ENCODE measurements at places on chromosomes 3 and 15. TPM values are rescaled to one million over a fixed set of nuclear protein-coding genes. Genes with fewer than 3 reads are reported as not detected.

PYGO1 gene
- 0.38 TPM for polyA plus RNA-seq

DUOX1 gene
- polyA plus RNA-seq = 0.34 TPM

CHRNA5 gene
- 1.3 TPM for polyA plus RNA-seq

BFSP2 gene
- polyA plus RNA-seq = 0.12 TPM

PLIN1 gene
- polyA plus RNA-seq = 559 TPM

GPR27 gene
- polyA plus RNA-seq = 3.9 TPM

C3orf20 gene
- not detected for polyA plus RNA-seq

AP3S2 gene
- 14.2 TPM for polyA plus RNA-seq

FXR1 gene
- 66.4 TPM for polyA plus RNA-seq

GOLGA8M gene
- 2.8 TPM for polyA plus RNA-seq

C3orf22 gene
- polyA plus RNA-seq = not detected

NR2E3 gene
- 0.04 TPM for polyA plus RNA-seq

LARP6 gene
- polyA plus RNA-seq = 67.3 TPM

PLSCR4 gene
- polyA plus RNA-seq = 64.6 TPM

SPSB4 gene
- 0.34 TPM for polyA plus RNA-seq

ACOX2 gene
- polyA plus RNA-seq = 4.7 TPM

LRRFIP2 gene
- 27.8 TPM for polyA plus RNA-seq

ZNF80 gene
- polyA plus RNA-seq = not detected

CCR3 gene
- polyA plus RNA-seq = not detected

TRIM71 gene
- polyA plus RNA-seq = under 0.01 TPM

XCR1 gene
- polyA plus RNA-seq = 0.06 TPM

CNTN4 gene
- polyA plus RNA-seq = 1.0 TPM

FAM240A gene
- not detected for polyA plus RNA-seq

ETFA gene
- 64.6 TPM for polyA plus RNA-seq

VEPH1 gene
- polyA plus RNA-seq = 6.4 TPM

CXCR6 gene
- 1.1 TPM for polyA plus RNA-seq

CHL1 gene
- 17.1 TPM for polyA plus RNA-seq

ITGB5 gene
- 50.0 TPM for polyA plus RNA-seq

WDR49 gene
- polyA plus RNA-seq = not detected

BTLA gene
- 0.43 TPM for polyA plus RNA-seq

CCR9 gene
- not detected for polyA plus RNA-seq

FSTL1 gene
- polyA plus RNA-seq = 41.6 TPM

KCNMB3 gene
- 1.0 TPM for polyA plus RNA-seq

RAP2B gene
- 5.7 TPM for polyA plus RNA-seq

GXYLT2 gene
- polyA plus RNA-seq = 17.5 TPM

RBPMS2 gene
- polyA plus RNA-seq = 22.8 TPM

TMEM212 gene
- not detected for polyA plus RNA-seq

ZDHHC19 gene
- 0.89 TPM for polyA plus RNA-seq

ADAMTS9 gene
- polyA plus RNA-seq = 22.7 TPM

ZPLD1 gene
- not detected for polyA plus RNA-seq

SLC22A13 gene
- polyA plus RNA-seq = 0.03 TPM

ITIH4 gene
- polyA plus RNA-seq = 21.1 TPM

GABRR3 gene
- not detected for polyA plus RNA-seq

SLC15A2 gene
- 2.4 TPM for polyA plus RNA-seq

EIF3J gene
- polyA plus RNA-seq = 56.4 TPM

LXN gene
- 11.0 TPM for polyA plus RNA-seq

CACNA2D3 gene
- 0.30 TPM for polyA plus RNA-seq

SENP7 gene
- 6.0 TPM for polyA plus RNA-seq

EXD1 gene
- polyA plus RNA-seq = not detected

APBA2 gene
- 2.9 TPM for polyA plus RNA-seq
